A673 (cell line): ENCODE measurements at places on chromosomes 16 and 17. TPM values are rescaled to one million over a fixed set of nuclear protein-coding genes. Genes with fewer than 3 reads are reported as not detected.
A peak's percentile ranks its signal among the peaks of the same experiment; 100 is the strongest.

CARD14 gene
- total RNA-seq = 0.09 TPM in 1 of 2 replicates, not detected in the other

DNA sequence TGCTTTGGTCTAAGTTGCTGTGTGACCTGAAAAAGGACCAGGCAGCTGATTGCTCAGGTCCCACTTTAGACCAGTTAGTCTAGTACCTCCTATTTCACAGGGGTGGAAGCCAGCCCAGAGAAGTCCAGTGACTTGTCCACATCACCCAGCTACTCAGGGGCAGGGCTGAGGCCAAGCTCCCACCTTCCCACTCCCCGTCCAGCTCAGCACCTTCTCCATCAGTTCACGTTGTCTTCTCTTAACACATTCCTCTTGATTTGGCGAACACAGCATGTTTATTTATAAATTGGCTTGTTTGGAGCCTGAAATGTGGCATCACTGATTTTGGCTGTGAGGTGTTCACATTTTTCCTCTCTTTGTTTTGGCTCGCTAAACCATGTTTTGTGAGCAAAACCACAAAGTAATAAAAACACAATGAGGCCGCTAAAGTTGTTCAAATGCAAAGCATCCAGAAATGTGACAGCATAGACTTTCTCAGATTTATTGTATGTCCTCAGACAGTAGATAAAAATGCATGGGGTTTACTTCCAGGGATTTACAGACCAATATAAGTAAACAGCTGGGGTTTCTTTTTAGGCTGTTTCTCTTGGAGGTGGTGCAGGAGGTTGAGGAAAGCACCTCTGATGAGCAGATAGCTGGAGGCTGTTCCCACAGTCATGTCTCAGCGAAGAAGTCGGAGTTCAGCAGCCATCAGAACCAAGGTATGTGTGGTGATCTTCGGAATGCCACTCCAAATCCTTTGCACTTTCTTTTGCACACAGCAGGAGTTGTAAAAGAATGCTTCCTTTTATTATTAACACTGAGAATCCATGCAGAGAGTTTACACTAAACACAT is 88.4 kb downstream of the PLXDC1 start:
- H3K36me3 ChIP-seq = no peaks in the 10 kb centered on the region
- no peaks in the 10 kb centered on the region for H3K4me1 ChIP-seq
- no peaks in the 10 kb centered on the region for H3K27me3 ChIP-seq
- no peak overlapping the region for H3K4me3 ChIP-seq

AGRP gene
- not detected in 2 replicates for total RNA-seq

MYL11 gene
- total RNA-seq = not detected in 2 replicates

ENPP7 gene
- total RNA-seq = not detected in 2 replicates

- H3K4me3 ChIP-seq = no peak overlapping the region
- no peaks in the 10 kb centered on the region for H3K4me1 ChIP-seq
- DNase-seq = no peak
Observed at GRCh38 chr16:89105599-89106151, 12.0 kb downstream of the ACSF3 start.

MYOCD gene
- not detected in 2 replicates for total RNA-seq

RHBDF2 gene
- 20.4 and 26.5 TPM in 2 replicates for total RNA-seq

GRCh38 chr16:1890708-1891050 is 18.7 kb upstream of the MEIOB start:
- no peaks in the 10 kb centered on the region for H3K36me3 ChIP-seq
- no peak overlapping the region for H3K27ac ChIP-seq

SKAP1 gene
- not detected in 2 replicates for total RNA-seq

DNA sequence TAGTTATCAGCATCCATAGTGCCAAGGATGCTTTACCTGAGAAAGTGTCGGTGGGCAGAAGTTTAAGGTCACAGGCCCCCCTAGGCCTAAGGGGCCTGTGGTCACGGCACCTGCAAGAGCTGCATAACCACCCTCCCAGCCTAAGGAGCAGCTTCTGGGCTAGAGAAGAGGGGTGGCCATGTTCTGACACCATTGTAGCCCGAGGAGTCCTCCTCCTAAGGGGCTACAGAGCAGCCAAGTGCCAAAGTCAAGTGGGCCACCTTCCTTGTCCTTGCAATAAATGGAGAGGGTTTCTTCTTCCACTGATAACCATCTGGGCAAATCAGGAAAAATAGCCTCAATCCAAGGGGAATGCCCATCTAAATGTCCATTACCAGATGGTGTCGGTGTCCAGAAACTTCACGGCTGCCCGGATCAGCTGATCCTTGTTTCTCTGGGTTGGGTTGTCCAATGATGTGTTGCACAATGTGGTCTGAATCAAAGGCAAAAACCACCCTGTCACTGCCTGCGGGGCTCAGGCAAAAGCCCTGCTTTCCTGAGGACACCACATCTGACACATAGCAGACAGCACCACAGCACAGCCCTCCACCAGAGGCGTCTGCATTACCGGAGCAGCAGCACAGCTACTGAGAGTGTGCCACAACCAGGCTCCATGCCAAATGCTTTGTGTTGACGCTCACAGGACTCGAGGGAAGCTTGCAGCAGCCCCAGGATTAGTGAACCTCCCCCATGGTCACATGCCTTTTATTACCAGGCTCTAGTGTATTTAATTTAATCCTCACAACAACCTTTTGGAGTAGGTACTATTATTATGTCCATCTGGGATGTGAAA is 12.8 kb downstream of the ATPAF2 start:
- H3K4me3 ChIP-seq = no peak overlapping the region
- no peaks in the 10 kb centered on the region for H3K36me3 ChIP-seq
- peaks cover 25% of the 10 kb centered on the region for H3K4me1 ChIP-seq
- H3K27ac ChIP-seq = no peak overlapping the region
- no peaks in the 10 kb centered on the region for H3K27me3 ChIP-seq
- DNase-seq = peak; percentile 91

LCAT gene
- 15.5 and 17.6 TPM in 2 replicates for total RNA-seq

NPIPA2 gene
- 7.8 TPM in 2 replicates for total RNA-seq

DNA sequence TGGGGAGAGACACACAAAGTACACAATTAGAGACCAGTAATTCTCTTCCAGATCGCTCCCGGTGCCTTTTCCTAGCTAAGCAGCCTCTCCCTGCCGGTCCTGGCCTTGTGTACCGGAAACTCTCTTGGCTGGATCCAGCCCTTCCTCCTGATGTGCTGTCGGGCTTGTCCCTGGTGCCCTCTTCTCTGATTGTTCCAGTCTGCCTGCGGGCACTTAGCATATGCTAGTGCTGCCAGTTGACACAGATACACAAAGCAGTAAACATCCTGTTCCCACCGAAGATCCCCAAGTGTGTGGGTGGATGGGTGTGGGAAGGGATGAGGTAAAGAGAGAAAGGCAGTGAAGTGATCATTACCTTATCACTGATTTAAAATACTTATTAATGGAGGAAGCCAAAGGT is 9.7 kb downstream of the HS3ST3B1 start:
- H3K4me3 ChIP-seq = no peak overlapping the region
- H3K4me1 ChIP-seq = no peaks in the 10 kb centered on the region
- H3K36me3 ChIP-seq = no peaks in the 10 kb centered on the region
- DNase-seq = no peak

GRCh38 chr16:3578610-3579551 is 1.7 kb upstream of the NLRC3 start:
- H3K27me3 ChIP-seq = no peaks in the 10 kb centered on the region
- H3K4me1 ChIP-seq = peaks cover 16% of the 10 kb centered on the region
- no peak for DNase-seq
- H3K36me3 ChIP-seq = peaks cover 8% of the 10 kb centered on the region

GRCh38 chr17:76009969-76010661 is 9.5 kb downstream of the CDK3 start:
- H3K36me3 ChIP-seq = no peaks in the 10 kb centered on the region
- no peak overlapping the region for H3K27ac ChIP-seq
- H3K4me3 ChIP-seq = no peak overlapping the region
- peaks cover 4% of the 10 kb centered on the region for H3K4me1 ChIP-seq

DNA sequence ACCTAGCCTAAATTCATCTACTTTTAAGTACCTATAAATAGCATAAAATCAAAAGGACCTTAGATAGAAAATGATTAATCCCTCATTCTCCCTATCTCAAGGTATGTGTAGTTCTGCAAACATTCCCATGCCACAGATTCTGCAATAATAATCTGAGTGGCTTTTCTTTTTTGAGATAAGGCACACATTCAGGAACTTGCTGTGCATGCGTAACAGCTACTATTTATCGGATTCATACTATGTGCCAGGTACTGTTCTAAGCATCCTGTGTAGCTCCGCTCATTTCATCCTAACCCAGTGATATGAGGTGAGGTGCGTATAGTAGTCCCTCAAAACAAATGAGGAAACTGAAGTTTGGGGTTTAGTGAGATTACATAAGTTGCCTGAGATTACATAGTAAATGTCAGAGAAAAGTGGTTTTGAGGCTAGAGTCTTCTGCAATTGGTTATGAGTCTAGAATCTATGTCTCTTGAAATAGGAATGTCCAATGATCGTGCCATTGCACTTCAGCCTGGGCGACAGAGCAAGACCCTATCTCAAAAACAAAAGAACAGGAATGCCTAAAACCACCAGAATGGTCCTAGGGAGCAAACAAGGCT is 2.0 kb upstream of the ZNF263 start:
- H3K27ac ChIP-seq = no peak overlapping the region
- H3K4me3 ChIP-seq = no peak overlapping the region

MAPK8IP3 gene
- total RNA-seq = 66.9 and 69.2 TPM in 2 replicates

GRCh38 chr17:63601439-63602371 is 1.0 kb downstream of the TACO1 start:
- H3K27me3 ChIP-seq = no peaks in the 10 kb centered on the region
- peak overlapping the region; percentile 82 for H3K4me3 ChIP-seq
- H3K36me3 ChIP-seq = peaks cover 19% of the 10 kb centered on the region
- peaks cover 11% of the 10 kb centered on the region for H3K4me1 ChIP-seq

ZNF469 gene
- 0.09 and 0.11 TPM in 2 replicates for total RNA-seq

DNA sequence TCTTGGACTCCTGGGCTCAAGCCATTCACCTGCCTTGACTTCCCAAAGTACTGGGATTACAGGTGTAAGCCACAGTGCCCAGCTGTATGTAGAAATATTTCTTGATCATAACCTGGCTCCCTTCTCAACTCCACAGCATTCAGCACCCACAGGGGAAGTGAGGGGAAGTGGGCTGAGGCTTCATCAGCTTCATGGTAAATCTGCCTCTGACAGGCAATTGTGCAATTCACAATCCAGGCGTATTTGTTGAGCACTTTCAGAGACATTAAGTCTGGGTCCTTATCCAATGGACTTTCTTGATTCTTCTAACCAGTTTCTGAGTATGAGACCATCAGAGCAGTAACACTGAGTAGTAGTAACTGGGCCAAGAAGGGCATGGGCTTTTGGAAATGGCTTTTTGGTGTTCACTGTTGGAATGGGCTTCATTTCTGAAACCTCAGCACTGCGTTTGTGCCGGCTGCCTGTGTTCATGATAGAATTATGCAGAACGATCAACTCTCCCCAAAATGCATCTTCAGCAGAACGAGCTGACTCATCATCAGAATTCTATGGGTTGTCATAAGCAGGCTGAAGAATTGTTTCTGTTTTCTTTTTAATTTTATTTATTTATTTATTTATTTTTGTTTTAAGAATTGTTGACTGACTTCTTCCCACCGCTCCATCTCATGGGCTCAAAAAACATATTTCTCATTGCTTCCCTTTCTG is 28.9 kb downstream of the FAM20A start:
- H3K27me3 ChIP-seq = no peaks in the 10 kb centered on the region
- no peak overlapping the region for H3K4me3 ChIP-seq

ADGRG3 gene
- total RNA-seq = not detected in 2 replicates

MED1 gene
- 39.2 and 41.5 TPM in 2 replicates for total RNA-seq

RPL13 gene
- total RNA-seq = 2,140 and 2,205 TPM in 2 replicates

GRCh38 chr17:44241106-44241624 is 21.7 kb upstream of the UBTF start:
- H3K27ac ChIP-seq = no peak overlapping the region
- H3K4me3 ChIP-seq = no peak overlapping the region
- no peak for DNase-seq
- no peaks in the 10 kb centered on the region for H3K36me3 ChIP-seq
- H3K27me3 ChIP-seq = no peaks in the 10 kb centered on the region

GRCh38 chr16:56885446-56886162 is 20.6 kb downstream of the SLC12A3 start:
- H3K4me1 ChIP-seq = no peaks in the 10 kb centered on the region
- no peak overlapping the region for H3K27ac ChIP-seq
- no peaks in the 10 kb centered on the region for H3K27me3 ChIP-seq
- no peaks in the 10 kb centered on the region for H3K36me3 ChIP-seq
- no peak overlapping the region for H3K4me3 ChIP-seq
- no peak for DNase-seq

- no peak for DNase-seq
- H3K4me3 ChIP-seq = no peak overlapping the region
- H3K27me3 ChIP-seq = no peaks in the 10 kb centered on the region
- no peaks in the 10 kb centered on the region for H3K4me1 ChIP-seq
- no peak overlapping the region for H3K27ac ChIP-seq
- no peaks in the 10 kb centered on the region for H3K36me3 ChIP-seq
Observed at GRCh38 chr17:78580277-78580804, 3.1 kb upstream of the DNAH17 start.

DNA sequence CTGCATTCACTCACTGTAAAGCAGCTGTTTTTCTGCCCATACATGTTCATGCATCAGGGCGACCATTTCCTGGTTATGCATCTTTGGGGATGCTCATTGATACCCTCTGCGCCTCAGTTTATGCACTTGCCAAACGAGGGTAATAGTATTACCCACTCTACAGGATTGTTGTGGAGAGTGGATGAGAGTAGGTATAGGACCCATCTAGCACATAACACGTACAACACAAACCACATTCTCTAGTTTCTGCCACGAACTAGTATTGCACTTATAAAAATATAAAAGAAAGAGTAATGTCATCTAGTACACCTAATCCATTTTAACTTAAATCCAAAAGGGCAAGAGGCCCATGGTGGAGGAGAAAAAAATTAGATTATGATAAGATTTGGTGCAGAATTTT is 231.7 kb downstream of the SLC39A11 start:
- no peaks in the 10 kb centered on the region for H3K36me3 ChIP-seq
- H3K4me1 ChIP-seq = no peaks in the 10 kb centered on the region
- no peak for DNase-seq
